ENCODE measurements at places on chromosomes 5 and 9. TPM values are rescaled to one million over a fixed set of nuclear protein-coding genes. Genes with fewer than 3 reads are reported as not detected.

DNA sequence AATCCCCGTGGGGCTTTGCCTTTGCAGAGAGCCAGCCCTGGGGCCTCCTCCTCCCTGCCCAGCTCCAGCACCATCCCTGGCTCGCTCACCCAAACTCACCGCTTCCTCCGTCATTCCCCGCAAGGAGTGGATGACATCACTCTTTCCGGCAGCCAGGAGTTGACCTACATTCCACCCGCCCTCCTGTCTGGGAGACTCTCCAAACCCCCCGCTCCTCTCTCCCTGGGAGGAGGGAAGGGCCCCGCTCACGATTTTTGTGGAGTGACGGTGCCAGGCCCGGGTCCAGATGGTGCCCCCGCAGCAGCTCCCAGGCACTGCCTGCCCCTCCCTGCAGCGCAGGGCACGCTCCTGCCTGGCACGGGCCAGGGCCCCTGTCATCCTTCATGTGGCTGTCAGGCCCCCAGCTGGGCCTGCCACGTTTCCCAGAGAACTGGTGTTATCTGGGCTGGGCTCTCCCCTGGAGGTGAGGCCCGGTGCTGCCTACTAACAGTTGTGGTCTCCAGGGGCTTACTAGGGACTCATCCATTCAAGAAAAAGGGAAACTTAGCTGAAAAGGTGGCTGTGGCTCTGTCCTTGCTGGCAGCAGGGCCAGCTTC is 52.3 kb downstream of the NTNG2 start:
- DNase-seq: peak; percentile 76

The NTRK2 gene
- polyA plus RNA-seq: 9.6 TPM

The FAM120A gene
- polyA plus RNA-seq: 42.3 TPM

The SH2D3C gene
- polyA plus RNA-seq: 17.4 TPM

DNA sequence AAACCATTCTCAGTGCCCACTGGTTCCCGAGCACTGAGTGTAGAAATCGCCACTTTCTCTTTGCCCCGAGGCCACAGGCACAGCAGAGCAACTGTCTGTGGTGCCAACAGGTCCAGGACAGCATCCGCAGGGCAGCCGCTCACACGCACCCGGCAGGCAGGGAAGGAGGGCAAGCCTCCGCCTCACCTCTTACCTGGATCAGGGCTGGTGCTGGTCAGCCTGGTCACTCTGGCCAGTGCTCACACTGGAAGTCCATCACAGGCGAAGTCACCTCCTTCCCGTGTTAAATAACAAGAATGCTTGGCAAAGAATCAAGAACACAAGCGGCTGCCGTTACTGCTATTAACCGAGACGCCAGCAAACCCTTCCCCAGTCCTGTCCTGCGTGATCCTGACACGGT is 13.7 kb downstream of the DIPK1B start:
- DNase-seq: no peak

DNA sequence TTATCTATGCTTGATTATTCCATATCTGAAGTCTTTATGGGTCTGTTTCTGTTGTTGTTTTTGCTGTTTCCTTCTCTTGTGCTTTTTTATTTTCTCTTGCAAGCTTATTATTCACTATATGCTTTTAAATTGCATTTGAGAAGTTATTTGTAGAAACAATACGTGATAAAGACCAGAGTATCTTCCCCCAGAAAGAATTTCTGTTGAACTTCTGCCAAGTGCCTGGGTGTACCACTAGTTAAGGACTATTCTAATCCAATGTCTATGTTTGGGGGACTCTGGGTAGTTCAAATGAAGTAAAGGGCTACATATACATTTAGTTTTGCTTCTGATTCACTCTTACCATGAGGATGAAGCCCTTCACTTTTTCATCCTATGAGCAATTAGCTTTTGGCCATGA is 54.3 kb downstream of the SLF1 start:
- DNase-seq: no peak

GRCh38 chr9:98367371-98367900 is 112.0 kb upstream of the TBC1D2 start:
- no peak for DNase-seq

The CCL19 gene
- 0.66 TPM for polyA plus RNA-seq

DNA sequence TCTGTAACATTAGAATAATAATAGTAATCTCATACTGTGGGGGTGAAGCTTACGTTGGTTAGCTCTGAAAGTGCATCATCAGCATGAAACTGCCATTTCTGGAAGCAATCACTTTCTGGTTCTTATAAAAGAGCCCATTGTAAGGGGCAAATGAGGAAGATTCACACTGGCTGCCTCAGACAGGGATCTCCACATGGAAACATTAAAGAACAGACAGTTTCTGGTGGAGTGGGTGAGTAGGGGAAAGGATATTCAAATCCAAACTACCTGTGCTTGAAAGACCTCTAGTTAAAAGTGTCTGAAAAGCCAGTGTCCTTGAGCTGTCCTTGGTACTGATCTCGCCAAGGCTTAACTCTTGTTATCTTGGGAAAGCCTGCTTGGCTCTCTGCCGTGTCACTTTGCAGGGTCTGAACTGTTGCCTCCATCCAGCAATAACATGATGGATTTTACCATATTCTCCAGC is 19.1 kb upstream of the SLC31A2 start:
- no peak for DNase-seq

The BOD1 gene
- 29.0 TPM for polyA plus RNA-seq

The ACOT12 gene
- not detected for polyA plus RNA-seq

- no peak for DNase-seq
These were observed 659.8 kb downstream of the IRX1 start for GRCh38 chr5:4255441-4255840.

- DNase-seq: no peak
These were observed 1219.4 kb upstream of the C9orf72 start for GRCh38 chr9:28792716-28793115.

DNA sequence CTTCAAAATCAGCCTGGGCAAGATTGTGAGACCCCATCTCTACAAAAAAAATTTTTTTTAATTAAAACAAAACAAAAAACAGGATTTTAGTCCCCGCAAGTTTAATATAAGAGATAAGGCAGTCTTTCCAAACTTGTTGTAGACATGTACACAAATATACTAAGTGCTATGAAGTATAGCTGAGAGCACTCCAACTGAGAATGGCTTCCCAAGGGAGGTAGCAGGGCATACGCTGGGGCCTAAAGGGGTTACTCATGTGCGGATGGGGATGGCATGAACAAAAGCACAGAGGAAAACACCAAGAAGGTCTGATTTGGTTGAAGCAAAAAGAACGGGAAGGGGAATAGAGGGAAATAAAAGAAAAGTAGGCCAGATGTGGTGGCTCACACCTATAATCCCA is 21.1 kb downstream of the SAR1B start:
- no peak for DNase-seq

- DNase-seq: no peak
These were observed 44.8 kb upstream of the CYLC2 start for GRCh38 chr9:102950346-102950745.

DNA sequence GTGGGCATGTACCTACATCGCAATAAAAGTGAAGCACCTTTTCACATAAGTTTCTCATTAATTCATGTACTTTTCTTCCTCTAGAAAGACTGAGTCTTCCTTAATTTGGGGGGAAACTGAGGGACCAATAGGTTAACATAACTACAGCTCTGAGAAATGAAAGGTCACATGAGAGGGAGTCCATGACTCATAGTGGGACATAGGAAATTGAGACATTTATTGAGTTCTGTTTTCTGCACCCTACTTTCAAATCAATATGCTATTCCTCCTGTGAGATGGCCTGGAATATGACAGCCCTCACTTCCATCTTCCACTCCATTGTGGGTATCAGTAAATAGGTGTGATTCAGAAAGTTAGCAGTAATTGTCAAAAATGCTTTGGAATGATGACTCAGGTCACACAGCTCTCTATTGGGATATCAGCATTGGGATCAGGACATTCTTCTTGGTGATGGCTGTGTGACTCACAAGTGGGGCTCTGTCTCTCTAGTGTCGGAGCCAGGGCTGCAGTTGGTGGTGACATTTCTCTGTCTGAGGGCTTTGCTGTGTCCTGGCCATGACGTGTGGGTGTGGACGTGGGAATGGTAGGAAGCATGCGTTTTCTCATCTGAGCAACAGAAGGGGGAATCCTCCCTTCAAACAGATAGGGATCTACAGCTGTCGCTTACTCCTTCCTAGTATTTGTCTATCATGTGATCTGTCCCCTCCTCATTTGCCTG is 125.0 kb downstream of the TRIO start:
- no peak for DNase-seq

DNA sequence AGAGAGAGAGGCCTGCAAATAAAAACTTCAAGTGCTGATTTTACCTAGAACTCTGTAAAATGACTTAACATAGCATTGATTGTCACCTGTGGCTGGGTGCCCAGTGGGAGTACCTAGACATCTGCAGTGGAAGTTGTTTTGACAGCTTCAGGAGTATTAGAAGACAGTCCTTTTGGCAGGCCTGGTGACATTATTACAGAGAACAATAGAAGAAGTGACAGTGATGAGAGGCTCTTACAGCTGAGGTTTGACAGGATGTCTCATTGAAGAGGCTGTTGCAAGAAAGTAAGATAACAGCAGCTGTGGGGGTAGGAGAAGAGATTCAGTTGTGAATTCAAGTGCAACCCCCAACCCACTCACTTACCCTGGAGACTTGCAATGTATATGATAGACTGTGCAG is 27.9 kb upstream of the MUSK start:
- DNase-seq: peak; percentile 7

- no peak for DNase-seq
These were observed 351.5 kb upstream of the TLE4 start for GRCh38 chr9:79220251-79220650.

DNA sequence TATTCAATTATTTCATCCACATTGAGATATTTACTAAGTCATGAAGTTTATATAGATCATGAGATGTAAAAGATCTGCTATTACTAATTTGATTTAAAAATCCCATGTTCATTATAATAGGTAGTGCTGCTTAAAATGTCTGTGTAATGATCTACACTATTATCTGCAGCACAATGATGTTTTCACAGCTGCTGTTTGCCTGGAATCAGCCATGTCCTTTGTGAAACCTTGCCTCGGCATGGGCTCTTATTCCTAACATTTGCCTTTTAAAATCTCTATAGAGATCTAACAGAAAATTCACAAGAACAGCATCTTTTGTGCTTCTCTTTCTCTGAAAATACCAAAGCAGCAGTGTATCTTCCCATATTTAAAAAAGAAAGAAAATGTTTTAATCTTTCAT is 444.6 kb downstream of the PTPRD start:
- DNase-seq: no peak

The GAS1 gene
- polyA plus RNA-seq: 16.6 TPM

DNA sequence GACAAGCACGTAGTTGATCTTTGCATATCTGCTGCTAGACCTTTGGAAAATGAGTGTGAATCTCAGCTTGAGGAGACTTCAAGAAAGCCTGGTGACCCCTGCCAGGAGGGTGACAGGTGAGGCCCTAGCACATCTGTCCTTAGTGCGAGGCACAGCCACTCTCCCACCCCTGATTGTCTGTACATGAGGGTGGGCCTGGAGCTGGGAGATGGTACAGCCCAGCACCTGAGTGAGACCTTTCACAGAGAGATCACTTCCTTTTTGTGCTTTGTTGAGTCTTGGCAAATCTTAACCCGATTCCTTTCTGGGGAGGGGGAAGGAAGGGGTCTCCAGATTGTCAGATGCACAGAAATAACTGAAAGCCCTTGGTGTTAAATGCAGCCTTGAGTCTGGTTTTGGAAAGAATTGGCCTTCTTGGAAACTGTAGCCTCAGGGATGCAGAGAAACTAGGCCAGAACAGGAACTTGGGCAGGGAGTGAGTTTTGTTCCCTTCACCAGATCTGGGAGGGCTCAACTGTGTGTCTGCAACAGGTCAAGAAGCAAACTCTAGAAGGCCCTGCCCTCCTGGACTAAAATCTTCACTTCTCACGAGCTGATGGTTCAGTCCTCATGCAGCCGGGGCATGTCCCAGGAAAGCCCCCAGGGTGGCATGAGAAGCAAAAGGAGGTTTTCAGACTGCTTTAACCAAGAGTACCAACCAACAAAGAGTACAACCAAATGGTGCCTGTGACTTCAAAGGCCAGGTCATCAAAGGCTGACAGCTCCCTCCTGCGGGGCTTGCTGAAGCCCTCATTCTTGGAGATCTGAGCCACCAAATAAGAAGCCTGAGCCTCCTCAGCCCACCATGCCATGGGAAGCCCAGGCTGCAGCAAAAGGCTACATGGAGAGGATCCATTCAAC is 20.8 kb upstream of the SEMA4D start:
- no peak for DNase-seq

DNA sequence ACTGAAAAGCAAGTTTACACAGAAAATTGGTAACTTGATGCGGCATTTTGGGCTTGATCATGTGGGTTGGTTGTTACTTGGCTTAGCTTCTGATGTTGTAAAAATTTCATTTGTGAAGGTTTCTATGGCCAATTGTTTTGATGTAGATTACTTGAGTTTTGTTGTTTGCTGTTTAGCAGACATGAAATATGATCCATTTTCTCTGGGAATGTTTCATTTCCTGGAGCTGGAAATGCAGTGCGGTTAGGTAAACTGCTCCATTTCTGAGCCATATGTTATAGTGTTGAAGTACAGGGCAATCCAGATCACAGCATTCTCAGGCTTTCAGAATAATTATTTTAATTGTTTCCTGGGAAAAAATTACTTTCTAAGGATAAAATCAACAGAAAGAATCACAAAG is 396.9 kb downstream of the ENC1 start:
- no peak for DNase-seq

The FOXE1 gene
- polyA plus RNA-seq: not detected

The FCN2 gene
- polyA plus RNA-seq: 0.72 TPM

The ECSCR gene
- polyA plus RNA-seq: 25.3 TPM

The TLX3 gene
- not detected for polyA plus RNA-seq

The LCN1 gene
- polyA plus RNA-seq: not detected

- no peak for DNase-seq
These were observed 59.9 kb downstream of the NSUN2 start for GRCh38 chr5:6572825-6573380.

DNA sequence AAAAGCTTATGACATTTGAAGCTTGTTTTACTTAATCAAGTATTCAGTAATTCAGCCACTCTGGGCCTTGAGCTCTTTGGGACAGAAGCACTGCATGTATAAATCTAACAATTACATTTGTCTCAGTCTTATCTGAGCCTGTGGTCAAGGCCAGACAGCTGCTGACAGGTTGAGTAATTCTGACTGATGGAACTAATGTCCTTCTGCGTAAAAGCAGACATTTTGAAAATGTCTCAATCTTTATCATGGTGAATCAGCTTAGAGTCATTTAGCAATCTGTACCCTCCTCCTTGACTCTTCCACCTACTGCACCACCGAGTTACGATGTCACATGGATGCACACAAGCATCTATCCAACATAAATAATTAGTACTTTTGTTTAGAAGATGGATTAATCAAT is 400.0 kb downstream of the ARRDC3 start:
- DNase-seq: peak; percentile 24

GRCh38 chr9:38662763-38663593 is 42.6 kb upstream of the ANKRD18A start:
- no peak for DNase-seq

- DNase-seq: no peak
These were observed 5.2 kb downstream of the LRRTM2 start for GRCh38 chr5:138869763-138870500.

The SOX30 gene
- polyA plus RNA-seq: 0.41 TPM

The CHSY3 gene
- polyA plus RNA-seq: 0.68 TPM

The MUSK gene
- 0.86 TPM for polyA plus RNA-seq

The BAAT gene
- 0.11 TPM for polyA plus RNA-seq

DNA sequence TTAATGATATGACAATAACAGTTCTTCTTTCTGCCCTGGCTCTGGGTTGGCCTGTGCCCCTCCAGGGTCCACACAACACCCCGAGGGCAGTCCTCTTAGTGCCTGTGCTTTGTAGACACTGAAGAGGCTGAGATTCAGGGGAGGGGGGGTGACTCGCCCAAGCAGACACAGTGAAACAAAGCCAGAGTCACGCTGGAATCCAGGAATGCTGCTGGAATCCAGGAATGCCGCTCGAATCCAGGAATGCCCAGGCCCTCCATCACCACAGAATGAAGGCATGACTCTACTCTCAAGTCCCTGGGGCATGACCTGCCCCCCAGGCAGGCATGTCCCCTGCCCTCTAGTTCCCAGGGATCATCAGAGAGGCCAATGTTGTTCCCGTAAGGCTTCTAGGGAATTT is 73.1 kb downstream of the LRSAM1 start:
- DNase-seq: no peak
